Stimulated activated CD8-positive, alpha-beta memory T cell treated with anti-CD3 and anti-CD28 coated beads, Interleukin-7, amount 100 ng/mL, for 1 hour (primary cell): ENCODE measurements at places on chromosomes 12 and 14.

GRCh38 chr12:108365324-108365723 is 26.2 kb upstream of the CMKLR1 start:
- DNase-seq = no peak

DNA sequence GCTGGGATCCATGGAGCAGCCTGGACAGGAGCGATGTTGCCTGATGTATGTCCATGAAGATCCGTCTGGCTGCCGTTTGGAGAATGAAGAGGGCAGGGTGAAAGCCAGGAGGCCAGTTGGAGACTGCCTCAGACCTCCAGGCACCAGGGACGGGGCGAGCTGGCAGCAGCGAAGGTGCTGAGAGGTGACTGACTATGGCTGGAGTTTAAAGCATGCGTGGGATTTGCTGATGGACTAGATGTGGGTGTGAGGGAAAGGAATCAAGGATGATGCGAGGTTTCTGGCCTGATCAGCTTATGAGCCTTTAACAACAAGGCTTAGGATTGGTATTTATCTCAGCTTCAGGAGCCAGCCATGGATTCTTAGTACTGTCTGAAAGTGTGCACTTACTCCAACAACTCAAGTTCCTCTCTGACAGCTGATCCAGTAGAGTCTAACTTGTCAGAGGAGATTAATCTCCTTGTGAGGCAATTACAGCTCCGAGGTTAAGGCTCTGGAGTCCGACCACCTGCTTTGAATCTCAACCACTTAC is 49.4 kb downstream of the DYNC1H1 start:
- no peak for DNase-seq

DNA sequence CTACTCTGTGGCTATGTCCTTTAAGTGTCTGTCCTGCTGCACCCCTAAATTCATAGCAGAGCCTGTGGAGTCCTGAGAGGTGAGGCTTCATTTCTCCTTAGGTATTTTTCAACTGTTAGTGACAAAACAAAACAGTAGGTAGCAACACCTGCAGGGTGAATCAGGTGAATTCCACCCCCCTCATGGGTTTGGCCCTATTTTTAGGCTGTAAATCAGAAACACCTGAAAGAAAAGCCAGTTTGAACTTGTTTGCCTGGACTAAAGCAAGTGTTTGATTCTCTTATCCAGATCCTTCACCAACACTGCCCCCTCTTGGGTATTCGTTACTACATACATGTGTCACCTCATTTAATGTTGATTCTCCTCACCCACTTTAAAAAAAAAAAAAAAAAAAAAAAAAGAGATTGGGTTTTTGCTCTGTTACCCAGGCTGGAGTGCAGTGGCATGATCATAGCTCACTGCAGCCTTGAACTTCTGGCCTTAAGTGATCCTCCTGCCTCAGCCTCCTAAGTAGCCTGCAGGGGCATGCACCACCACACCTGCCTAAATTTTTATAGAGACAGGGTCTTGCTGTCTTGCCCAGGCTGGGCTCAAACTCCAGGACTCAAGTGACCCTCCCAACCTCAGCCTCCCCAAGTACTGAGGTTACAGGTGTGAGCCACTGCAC is 10.3 kb downstream of the TBPL2 start:
- DNase-seq = no peak

GRCh38 chr12:79296871-79297270 is 393.9 kb downstream of the PAWR start:
- DNase-seq = no peak

DNA sequence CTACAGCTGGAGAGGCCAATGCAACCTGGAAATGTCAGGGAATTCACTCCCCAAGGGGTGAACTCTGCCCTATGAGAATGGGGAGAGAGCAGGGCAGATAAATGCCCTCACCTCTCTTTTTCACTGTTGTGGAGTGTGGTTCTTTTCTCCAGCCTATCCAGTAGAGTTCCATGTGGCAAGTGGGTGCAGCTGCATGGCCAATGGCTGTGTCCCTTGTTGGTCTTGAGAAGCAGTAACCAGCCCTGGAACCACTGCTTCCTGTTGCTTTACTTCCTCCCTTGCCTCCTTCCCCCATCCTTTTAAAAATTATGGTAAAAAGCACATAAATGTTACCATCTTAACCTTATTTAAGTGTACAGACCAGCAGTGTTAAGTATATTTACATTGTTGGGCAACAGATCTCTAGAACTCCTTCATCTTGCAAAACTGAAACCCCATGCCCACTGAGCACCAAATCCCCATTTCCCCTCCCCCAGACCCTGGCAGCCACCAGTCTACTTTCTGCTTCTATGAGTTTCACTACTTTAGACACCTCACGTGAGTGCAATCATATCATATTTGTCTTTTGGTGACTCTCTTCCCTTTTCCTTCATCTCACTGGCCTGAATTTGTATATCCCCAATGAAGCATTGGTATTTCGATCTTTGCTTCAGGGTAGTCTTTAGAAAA is 77.0 kb upstream of the GRIP1 start:
- DNase-seq = no peak

DNA sequence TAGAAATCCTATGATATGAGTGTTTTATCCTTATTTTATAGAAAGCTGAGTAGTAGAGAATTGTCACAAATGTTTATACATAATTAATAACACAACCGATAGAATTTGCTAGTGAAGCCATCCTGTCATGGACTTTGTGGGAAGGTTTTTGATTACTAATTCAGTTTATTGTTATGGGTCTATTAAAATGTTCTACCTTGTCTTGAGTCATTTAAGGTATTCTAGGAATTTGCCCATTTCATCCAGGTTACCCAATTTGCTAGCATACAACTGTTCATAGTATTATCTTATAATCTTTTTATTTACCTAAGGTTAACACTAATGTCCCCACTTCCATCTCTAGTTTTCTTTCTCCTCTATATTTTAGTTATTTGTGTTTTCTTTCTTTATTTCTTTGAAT is 553.1 kb upstream of the ATXN7L3B start:
- DNase-seq = no peak

DNA sequence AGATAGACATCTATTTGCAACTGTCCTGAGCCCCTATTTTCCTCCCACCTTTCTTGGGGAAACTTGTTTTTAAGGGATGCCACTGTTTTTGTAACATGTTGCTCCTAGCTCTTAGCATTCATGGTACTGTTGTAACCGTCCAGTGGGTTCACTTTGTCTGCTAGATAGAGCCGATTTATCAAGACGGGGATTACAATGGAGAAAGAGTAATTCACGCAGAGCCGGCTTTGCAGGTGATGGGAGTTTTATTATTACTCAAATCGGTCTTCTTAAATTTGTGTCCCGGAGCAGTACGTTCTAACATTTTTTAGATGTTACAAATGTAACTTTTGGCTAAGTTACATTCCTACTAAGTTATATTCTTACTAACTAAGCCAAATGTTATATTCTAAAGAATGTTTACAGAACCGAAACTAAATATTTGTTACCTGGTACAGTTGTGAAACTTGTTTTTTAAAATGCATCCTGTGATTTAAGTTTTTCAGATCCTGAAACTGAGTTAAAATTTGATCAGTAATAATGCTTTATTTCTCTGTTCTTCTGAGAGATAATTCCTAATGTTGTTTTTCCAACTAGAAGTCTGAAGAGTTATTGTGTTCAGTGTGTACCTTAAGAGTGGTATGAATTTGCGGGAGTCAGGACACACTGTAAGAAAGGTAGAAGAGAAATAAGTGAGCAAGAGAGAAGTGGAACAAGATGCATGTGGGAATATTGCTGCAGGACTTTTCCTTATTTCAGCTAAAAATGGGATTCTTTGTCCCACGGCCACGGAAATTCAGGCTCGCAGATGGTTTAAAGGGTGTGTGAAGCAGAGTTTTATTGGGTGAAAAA is 20.6 kb upstream of the CLEC2D start:
- no peak for DNase-seq

DNA sequence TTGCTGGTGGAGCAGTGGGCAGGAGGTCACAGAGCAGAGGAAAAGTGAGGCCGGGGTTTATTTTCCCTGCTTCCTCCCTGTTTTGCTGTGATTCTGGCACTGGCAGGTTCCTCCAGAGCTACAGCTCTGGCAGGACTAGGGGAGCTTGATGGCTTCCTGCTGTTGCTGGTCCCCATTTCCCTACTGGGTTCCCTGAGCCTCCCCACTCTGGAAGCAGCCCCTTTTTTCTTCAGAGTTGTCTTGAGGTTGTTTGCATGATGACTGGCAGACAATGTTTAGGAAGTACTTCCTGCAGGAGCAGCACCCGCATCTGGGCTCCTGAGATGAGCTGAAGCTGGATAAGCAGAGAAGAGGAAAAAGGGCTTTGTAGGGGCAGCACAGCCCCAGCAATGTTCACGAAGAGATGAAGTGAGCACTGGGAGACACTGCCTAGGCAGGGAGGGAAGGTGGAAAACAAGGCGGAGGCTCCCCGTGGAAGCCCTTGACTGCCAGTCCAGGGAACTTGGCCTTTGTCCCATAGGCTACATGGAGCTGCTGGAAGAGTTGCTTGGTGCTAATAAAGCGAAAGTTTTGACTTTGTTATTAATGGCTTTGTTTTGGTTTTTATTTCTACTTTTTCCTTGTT is 126.9 kb downstream of the SLC38A6 start:
- no peak for DNase-seq

DNA sequence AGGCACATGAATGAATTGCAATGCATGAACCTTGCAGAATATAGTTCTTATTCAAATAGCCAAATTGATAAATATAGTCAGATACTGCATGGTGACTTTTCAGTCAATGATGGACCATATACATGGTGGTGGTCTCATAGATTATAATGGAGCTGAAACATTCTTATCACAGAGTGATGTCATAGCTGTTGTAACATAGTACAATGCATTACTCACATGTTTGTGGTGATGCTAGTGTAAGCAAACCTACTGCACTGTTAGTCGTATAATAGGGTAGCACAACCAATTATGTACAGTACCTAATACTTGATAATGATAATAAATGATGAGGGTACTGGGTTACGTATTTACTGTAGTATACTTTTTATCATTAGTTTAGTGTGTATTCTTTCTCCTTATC is 280.3 kb downstream of the BCAT1 start:
- DNase-seq = no peak

GRCh38 chr12:57897286-57897974 is 43.9 kb upstream of the ATP23 start:
- no peak for DNase-seq

- no peak for DNase-seq
These were observed at the start of gene GRIP1 for GRCh38 chr12:66678338-66679275. GRIP1 (minus strand) TSS chr12:66679076; CDS start chr12:66678904, 172 bp downstream.

DNA sequence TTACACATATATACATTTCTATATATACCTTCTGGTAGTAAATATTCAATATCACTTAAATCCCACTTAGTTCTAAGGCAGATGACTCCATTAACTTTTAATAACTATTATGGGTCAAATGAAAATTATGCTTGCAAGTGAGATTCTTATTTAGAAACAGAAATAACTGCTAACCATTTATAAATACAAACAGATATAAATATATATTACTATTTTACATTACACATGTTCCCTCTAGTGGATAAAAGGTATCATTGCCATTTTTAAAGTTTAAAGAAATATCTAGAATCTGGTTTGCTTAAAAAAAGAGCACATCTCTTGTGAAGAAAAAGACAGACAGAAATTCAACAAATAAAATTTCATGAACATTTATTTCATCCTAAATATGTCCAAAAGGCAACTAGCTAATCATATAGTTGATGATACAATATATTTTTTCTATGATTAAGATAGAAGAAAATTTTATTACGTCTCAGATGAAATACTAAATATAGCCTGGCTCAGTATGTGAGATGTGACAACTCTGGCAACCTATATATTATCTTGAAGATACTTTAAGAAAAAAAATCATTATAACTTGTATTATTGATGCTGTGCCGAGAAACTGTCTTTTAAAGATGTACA is 11.7 kb upstream of the RAD51AP1 start:
- no peak for DNase-seq

DNA sequence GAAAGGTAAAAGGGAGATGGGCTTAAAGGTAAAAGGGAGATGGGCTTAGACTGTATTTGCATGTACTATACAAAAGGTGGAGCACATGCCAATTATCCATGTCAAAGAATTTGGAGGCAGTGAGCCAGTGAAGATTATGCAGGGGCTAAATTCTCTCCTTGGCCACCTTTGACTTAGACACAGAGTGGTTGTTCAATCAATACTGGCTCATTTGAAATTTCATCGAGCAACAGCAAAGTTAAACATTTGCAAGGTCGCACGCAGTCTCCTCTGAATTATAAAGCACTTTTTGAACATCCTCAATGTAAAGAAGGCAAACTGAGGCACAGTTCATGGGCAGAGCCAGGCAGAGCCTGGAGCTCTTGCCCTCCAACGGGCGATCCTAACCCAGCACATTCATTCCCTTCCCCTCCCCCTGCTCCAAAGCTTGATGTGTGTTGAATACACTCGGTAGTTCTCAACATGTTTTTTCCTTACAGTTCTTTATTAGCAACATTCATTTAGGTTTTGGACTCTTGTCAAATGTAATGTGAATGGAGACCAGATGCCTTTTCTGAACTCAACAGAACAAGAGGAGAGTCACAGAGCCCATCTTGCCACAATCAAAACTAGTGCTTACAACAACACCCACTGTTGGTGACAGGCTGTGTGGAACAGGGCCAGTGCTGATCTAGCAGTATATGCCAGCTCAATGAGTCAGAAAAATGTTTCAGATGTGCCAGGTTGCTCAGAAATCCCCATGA is 169.7 kb upstream of the G2E3 start:
- DNase-seq = no peak

DNA sequence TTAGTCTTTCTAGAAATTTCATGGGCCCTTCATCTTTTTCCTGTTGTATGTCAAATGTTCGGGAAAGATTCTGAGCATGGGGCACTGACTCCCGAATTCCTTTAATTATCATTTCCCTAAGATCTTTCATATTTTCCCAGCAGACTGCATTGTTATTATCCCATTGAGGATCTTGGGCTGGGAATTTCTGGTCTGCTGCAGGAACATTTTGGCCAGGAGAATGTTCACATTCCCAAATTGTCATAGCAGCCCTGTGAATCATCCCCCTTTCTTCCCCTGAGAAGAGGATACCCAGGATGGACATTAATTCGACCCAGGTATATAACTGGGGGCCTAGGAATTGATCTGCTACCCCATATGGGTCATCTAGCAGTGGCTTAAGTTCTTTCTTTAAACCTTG is 112.5 kb downstream of the RIN3 start:
- no peak for DNase-seq

DNA sequence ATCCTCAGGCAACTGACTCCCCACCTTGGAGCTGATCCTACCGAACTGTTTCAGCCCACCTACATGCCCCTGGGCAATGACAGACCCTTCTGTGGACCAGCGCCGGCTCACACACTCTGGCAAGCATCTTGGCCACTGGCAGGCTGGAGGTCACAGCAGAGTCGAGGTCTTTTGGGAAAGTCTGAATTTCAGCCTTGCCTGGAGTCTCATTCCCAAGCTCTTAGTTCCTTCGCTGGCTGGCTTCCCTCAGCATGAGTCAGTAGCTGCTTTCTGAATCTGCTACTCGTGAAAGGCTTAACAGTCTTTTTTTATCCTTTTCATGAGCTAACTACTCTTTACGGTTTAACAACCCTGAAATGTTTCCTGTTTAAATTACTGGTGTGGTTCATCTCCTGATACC is 44.5 kb downstream of the ASCL4 start:
- no peak for DNase-seq
